ENCODE measurements at places on chromosomes 16 and 17.
A peak's percentile ranks its signal among the peaks of the same experiment; 100 is the strongest.

DNA sequence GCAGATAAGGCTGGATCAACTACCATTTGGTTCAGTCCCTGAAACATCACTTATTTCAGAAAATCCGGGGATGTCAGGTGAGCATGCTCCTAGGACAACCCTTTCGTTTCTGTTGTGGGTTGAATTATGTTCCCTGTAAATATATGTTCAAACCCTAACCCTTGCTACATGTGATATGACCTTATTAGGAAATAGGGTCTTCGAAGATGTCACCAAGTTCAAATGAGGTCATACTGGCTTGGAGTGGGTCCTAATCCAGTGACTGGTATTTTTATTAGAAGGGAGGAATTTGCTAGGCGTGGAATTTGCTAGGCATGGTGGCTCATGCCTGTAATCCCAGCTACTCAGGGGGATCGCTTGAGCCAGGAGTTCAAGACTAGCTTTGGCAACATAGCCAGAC is 21.3 kb downstream of the SNX20 start:
- H3K27ac ChIP-seq: no peak overlapping the region
- peaks cover 6% of the 10 kb centered on the region for H3K4me1 ChIP-seq
- H3K27me3 ChIP-seq: no peaks in the 10 kb centered on the region
- no peak overlapping the region for H3K4me3 ChIP-seq
- no peak for DNase-seq

DNA sequence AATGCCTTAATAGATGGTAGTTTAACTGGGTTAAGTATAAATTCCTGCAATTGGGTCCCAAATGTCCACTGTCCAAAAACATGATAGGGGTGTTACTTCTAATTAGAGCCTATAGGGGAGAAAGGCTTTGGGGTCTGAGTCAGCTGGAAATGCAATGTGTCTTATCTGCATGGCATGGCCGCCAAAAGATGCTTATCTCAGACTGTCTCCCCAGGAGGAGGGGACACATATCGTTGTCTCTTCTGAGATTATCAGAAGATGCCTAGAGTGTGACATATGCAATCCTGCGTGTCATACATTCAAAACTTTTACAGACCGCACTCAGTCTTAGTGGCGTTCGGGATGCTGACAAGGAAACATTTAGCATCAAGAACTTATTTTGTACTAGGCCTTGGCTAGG is 442.9 kb downstream of the GRIN2A start:
- no peak overlapping the region for H3K27ac ChIP-seq
- H3K4me1 ChIP-seq: no peaks in the 10 kb centered on the region
- H3K36me3 ChIP-seq: no peaks in the 10 kb centered on the region
- DNase-seq: no peak

DNA sequence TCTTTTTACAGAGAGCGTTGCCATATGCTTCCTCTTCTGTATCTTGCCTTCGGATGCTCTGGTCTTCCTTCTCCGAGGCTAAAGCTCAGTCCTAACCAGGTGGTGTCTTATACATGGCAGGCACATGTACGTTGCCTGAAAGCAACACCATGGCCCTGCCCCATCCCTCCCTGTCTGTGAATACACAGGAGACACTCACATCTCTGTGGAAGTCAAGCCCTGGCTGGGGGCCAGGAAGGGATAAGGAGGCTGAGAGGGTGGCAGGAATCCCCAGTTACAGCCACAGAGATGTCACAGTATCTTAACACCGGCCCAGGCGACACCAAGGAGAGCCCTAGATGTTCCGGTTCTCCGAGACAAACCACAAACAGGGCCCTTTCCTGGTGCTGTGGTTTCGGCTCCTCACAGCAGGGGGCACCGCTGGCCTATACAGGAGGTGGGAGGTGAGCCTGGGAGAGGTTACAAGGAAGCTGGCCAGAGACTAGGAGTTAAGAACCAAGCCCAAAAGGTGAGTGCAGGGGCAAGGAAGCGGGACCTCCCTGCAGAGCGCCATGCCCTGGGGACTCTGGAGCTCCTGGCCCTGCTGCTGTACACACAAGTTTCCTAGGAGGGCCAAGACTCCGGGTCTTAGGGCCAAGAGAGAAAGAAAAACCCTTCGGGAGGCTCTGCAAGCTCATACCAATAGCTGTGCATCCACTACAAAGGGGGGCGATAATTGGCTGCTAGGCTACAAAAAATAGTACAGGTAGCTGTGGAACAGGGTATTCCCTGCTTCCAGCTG is 41.7 kb downstream of the SRL start:
- no peak overlapping the region for H3K4me3 ChIP-seq
- H3K27me3 ChIP-seq: peaks cover 10% of the 10 kb centered on the region
- H3K27ac ChIP-seq: no peak overlapping the region
- no peaks in the 10 kb centered on the region for H3K36me3 ChIP-seq

GRCh38 chr17:75720656-75721462 is at the start of gene ITGB4:
Gene ITGB4 (plus strand): TSS chr17:75721459. CDS start chr17:75724704, 3,245 bp downstream.
- peak; percentile 64 for DNase-seq
- peaks cover 3% of the 10 kb centered on the region for H3K4me1 ChIP-seq
- H3K27me3 ChIP-seq: peaks cover 31% of the 10 kb centered on the region
- no peaks in the 10 kb centered on the region for H3K36me3 ChIP-seq
- peak within 1 kb of the TSS; percentile 69 for H3K4me3 ChIP-seq
- no peak within 1 kb of the TSS for H3K27ac ChIP-seq

GRCh38 chr16:4410335-4411075 is 5.9 kb downstream of the CORO7 start:
- no peak overlapping the region for H3K27ac ChIP-seq
- H3K4me1 ChIP-seq: peaks cover 41% of the 10 kb centered on the region
- no peaks in the 10 kb centered on the region for H3K27me3 ChIP-seq
- peaks cover 34% of the 10 kb centered on the region for H3K36me3 ChIP-seq
- no peak for DNase-seq

- peaks cover 18% of the 10 kb centered on the region for H3K27me3 ChIP-seq
- no peak overlapping the region for H3K27ac ChIP-seq
- H3K36me3 ChIP-seq: no peaks in the 10 kb centered on the region
- no peak for DNase-seq
- H3K4me1 ChIP-seq: peaks cover 18% of the 10 kb centered on the region
These were observed 2.8 kb upstream of the MATCAP1 start for GRCh38 chr16:67186550-67186950.

DNA sequence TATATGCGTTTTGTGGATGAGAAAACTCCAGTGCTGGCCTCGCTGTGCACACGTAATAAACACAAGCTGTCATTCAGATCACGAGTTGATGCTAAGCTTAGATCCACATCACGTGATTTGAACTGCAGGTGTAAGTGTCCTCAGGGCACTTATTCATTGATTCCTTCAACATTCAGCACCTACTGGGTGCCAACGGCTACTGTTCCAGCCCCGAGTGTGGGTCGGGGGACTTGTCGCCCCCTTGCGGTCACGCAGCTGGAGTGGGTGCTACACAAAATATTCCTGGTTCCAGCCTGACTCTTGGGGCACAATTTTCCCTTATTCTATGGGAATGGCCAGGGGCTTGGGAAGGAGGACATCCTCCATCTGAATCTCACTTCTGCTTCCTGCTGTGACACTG is 29.9 kb upstream of the GINS2 start:
- H3K27me3 ChIP-seq: peaks cover 11% of the 10 kb centered on the region
- no peak overlapping the region for H3K27ac ChIP-seq
- H3K4me1 ChIP-seq: peaks cover 6% of the 10 kb centered on the region
- H3K4me3 ChIP-seq: no peak overlapping the region
- no peaks in the 10 kb centered on the region for H3K36me3 ChIP-seq

DNA sequence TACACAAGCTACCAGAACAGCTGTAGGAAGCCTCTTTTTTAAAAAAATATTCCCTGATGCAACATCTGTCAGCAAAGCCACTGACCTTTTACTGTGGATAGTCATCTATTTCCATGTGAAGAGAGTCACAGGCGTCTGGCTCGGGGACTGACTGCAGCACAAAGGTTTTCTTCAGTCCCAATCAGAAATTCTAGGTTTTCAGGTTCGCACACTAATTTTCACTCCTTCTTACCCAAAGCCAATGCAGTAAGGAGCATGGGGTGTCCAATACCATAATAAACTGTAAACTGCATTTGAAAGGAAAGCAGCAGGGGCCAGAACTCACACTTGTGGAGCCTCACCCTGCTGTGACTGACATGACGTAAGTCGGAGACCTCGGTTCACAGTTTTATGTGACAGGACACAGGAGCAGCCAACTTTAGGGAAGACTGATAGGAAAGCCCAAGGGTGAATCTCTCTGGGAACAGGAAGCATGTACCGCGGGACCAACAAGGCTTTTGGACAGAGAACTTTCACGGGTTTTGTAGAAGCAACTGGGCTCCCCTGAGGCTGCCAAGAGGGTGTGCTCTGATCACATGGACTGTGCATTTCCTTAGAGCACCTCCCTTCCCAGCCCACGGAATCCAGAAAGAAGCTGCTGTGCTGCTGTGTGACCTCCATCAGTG is 9.1 kb upstream of the TMEM100 start:
- H3K27ac ChIP-seq: no peak overlapping the region
- no peak for DNase-seq
- H3K4me3 ChIP-seq: no peak overlapping the region
- H3K36me3 ChIP-seq: no peaks in the 10 kb centered on the region

GRCh38 chr17:58081646-58082340 is 1.4 kb upstream of the DYNLL2 start:
- H3K36me3 ChIP-seq: peaks cover 7% of the 10 kb centered on the region
- H3K27ac ChIP-seq: no peak overlapping the region
- peaks cover 21% of the 10 kb centered on the region for H3K4me1 ChIP-seq
- no peak for DNase-seq
- no peak overlapping the region for H3K4me3 ChIP-seq

- no peak for DNase-seq
- no peaks in the 10 kb centered on the region for H3K4me1 ChIP-seq
- no peaks in the 10 kb centered on the region for H3K36me3 ChIP-seq
- no peaks in the 10 kb centered on the region for H3K27me3 ChIP-seq
These were observed 42.2 kb upstream of the CNTNAP4 start for GRCh38 chr16:76235025-76235424.

DNA sequence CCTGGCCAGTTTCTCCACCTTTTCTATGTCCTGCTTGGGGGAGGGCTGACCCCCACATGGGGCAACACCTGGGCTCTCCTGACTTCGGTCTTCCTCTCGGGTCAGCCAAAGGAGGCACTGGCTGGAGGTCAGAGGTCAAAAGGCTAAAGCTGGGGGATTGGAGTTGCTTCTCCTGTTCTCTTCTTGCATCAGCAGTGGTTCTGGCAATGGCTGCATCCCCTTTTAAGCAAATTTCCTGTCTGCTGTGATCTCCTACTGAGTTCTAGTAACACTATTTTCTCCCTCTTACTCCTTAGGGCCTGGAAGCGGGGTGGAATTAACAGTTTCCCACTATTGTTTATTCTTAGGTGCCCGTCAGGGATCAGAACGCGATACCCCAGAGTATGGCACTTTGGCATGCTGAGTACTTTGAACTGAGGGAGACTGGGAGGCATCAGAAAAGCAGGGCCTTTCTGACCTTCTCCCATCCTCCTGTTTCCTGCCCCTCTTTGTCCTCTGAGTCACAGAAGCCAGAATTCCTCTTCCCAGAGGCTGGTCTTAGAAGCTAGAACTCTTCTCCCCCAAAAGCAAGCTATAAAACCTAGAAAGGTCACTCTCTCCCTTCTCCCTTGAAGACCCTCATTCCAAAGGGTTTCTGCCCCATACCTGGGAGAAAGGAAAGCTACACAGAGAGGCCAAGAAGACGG is 268.2 kb downstream of the STX8 start:
- no peak overlapping the region for H3K27ac ChIP-seq
- no peak overlapping the region for H3K4me3 ChIP-seq
- no peaks in the 10 kb centered on the region for H3K27me3 ChIP-seq
- H3K36me3 ChIP-seq: no peaks in the 10 kb centered on the region
- DNase-seq: peak; percentile 7

- H3K4me1 ChIP-seq: no peaks in the 10 kb centered on the region
- H3K27me3 ChIP-seq: no peaks in the 10 kb centered on the region
- no peak for DNase-seq
- H3K4me3 ChIP-seq: no peak overlapping the region
These were observed 22.4 kb upstream of the SHISA9 start for GRCh38 chr16:12878973-12879372.

DNA sequence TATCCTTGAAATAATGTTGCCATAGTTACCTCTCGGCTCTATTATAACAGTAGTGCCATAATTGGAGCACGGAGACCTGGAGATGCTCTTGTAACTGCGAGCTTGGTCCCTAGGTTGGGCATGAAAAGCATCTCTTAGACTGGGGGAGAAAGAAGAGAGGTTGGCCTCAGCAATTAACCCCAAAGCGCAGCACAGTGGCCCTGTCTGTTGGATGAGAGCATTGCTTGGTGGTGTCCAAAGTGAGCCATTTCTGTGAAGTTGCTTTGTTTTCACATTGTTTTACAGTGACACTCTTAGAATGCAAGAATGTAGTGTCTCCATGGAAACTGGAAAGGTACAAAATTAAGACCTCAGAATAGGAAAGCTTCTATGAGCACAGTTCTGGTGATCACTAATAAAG is 660.7 kb upstream of the EEF2KMT start:
- no peak for DNase-seq
- H3K36me3 ChIP-seq: no peaks in the 10 kb centered on the region
- H3K27ac ChIP-seq: no peak overlapping the region

DNA sequence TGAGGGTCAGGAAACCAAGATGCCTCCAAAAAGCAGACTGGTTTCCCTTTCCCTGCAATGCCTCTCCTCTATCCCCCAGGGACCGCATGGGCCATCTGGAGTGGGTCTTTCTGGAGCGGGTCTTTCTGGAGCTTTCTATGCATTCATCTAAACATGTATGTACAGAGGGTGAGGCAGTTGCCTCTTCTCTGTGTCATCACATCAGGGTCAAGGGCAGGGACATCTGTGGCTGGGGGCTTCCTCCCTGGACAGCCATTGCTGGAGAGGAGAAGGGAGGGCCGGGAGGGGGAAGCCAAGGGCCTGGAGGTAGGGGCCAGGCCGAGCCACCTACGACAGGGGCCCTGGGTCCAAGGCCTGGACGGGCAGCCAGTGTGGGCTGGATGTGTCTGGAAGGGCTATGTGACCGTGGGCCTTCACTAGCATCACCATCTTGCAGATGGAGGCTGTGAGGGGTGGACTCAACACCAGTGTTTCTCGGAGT is 840 bp downstream of the ADCY7 start:
- H3K36me3 ChIP-seq: peaks cover 19% of the 10 kb centered on the region
- no peak for DNase-seq
- H3K27ac ChIP-seq: peak overlapping the region; percentile 99
- H3K4me1 ChIP-seq: peaks cover 81% of the 10 kb centered on the region

- H3K36me3 ChIP-seq: peaks cover 19% of the 10 kb centered on the region
- H3K27ac ChIP-seq: no peak overlapping the region
These were observed 8.7 kb downstream of the EIF1 start for GRCh38 chr17:41697122-41697962.

DNA sequence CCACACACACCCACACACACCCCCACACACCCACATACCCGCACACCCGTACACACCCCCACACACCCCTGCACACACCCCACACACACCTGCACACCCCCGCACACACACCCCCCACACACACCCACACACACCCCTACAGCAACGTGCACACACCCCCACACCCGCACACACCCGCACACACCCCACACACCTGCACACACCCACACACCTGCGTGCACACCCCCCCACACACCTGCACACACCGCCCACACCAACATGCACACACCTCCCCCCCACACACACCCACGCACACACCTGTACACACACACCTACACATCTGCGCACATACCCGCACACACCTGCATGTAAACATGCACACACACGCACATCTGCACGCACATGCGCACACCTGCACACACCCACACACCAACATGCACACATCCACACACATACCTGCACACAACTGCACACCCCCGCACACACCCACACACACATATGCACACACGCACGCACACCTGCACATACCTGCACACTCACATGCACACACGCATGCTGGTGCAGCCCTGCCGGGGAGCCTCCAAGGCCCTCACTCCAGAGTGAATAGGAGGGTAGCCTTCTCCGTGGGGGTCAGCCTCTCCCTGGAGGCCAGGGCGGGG is 7.5 kb downstream of the ASPSCR1 start:
- no peak for DNase-seq
- no peaks in the 10 kb centered on the region for H3K27me3 ChIP-seq
- no peak overlapping the region for H3K27ac ChIP-seq

- H3K27me3 ChIP-seq: no peaks in the 10 kb centered on the region
- no peak for DNase-seq
- no peaks in the 10 kb centered on the region for H3K4me1 ChIP-seq
- H3K36me3 ChIP-seq: no peaks in the 10 kb centered on the region
These were observed 1.4 kb downstream of the HPR start for GRCh38 chr16:72064361-72064894.
